ENCODE measurements at places on chromosomes 7 and 10. TPM values are rescaled to one million over a fixed set of nuclear protein-coding genes. Genes with fewer than 3 reads are reported as not detected.

The ZC3HAV1L gene
- total RNA-seq: 10.4 TPM

- H3K4me3 ChIP-seq: no peak overlapping the region
- H3K4me1 ChIP-seq: no peaks in the 10 kb centered on the region
- no peaks in the 10 kb centered on the region for H3K36me3 ChIP-seq
- H3K27ac ChIP-seq: no peak overlapping the region
Measured at GRCh38 chr10:33986515-33986914, 652.0 kb upstream of the NRP1 start.

- no peaks in the 10 kb centered on the region for H3K36me3 ChIP-seq
- peaks cover 7% of the 10 kb centered on the region for H3K4me1 ChIP-seq
- no peak for DNase-seq
- peak overlapping the region; percentile 71 for H3K4me3 ChIP-seq
- H3K27me3 ChIP-seq: no peaks in the 10 kb centered on the region
Measured at GRCh38 chr10:15433850-15434537, 62.9 kb upstream of the FAM171A1 start.

- no peak overlapping the region for H3K4me3 ChIP-seq
- no peak for DNase-seq
- no peak overlapping the region for H3K27ac ChIP-seq
- no peaks in the 10 kb centered on the region for H3K27me3 ChIP-seq
- H3K36me3 ChIP-seq: no peaks in the 10 kb centered on the region
- peaks cover 3% of the 10 kb centered on the region for H3K4me1 ChIP-seq
Measured at GRCh38 chr10:87589645-87590051, 70.0 kb upstream of the PAPSS2 start.

DNA sequence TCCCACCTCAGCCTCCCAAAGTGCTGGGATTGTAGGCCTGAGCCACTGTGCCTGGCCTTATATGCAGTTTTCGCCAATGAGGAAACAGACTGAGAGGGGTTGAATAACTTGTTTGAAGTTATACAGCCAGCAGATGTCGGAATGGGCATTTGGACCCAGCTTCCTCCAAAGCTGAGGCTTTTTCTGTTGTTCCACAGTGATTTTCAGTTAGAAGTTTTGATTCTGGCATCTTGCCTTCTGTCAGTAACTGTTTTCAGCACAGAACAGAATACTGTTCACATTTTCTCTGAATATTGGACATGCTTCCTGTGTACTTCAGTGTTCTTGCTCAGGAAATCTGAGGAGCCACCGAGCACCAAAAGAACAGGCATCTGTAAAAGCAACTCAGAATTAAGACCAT is 287.2 kb downstream of the CAMK1D start:
- DNase-seq: no peak
- H3K27ac ChIP-seq: no peak overlapping the region
- H3K4me1 ChIP-seq: no peaks in the 10 kb centered on the region
- H3K36me3 ChIP-seq: no peaks in the 10 kb centered on the region
- H3K4me3 ChIP-seq: no peak overlapping the region

DNA sequence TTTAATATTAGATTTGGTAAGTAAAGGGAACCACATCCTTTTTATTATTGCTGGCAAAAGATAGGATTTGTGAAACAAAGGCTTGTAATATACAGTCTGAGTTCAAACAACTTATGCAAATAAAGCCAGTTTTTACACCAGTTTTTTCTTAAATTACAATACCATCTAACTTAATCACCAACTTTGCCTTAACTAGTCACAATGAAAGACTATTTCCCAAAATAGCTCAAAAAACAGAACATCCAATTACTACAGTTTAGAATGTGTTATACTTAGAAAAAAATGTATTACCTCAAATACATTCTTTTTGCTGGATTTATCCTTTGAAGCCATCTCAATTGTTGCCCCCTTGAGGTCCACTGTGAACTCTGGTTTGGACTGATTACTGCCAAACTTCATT is 108.5 kb downstream of the ARHGAP12 start:
- peaks cover 34% of the 10 kb centered on the region for H3K4me1 ChIP-seq
- H3K4me3 ChIP-seq: no peak overlapping the region
- H3K36me3 ChIP-seq: no peaks in the 10 kb centered on the region

DNA sequence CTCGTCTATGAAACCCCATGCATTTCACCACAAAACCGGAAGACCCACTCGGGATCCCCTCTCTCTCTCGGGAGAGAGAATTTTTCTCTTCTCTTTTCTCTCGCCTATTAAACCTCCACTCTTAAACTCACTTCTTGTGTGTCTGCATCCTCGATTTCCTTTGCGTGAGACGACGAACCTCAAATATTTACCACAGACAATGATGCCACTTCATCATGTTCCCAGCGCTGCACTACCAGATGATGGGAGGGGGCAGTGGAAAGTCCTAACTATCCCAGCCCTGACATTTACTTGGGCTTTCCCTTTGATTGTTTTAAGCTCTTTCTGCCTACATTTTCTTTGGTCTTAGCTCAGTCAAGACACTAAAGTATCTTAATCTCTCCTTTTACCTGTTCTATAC is 906.7 kb downstream of the GRID1 start:
- H3K4me1 ChIP-seq: no peaks in the 10 kb centered on the region
- H3K4me3 ChIP-seq: no peak overlapping the region
- H3K36me3 ChIP-seq: no peaks in the 10 kb centered on the region
- H3K27ac ChIP-seq: no peak overlapping the region
